ENCODE measurements at places on chromosomes 7 and 10. TPM values are rescaled to one million over a fixed set of nuclear protein-coding genes. Genes with fewer than 3 reads are reported as not detected.

The ITPRID1 gene
- total RNA-seq: not detected

GRCh38 chr10:119634219-119634544 lies 17.0 kb upstream of the BAG3 start:
- DNase-seq: no peak

GRCh38 chr7:126656165-126656564 lies 596.6 kb downstream of the GRM8 start:
- no peak for DNase-seq

DNA sequence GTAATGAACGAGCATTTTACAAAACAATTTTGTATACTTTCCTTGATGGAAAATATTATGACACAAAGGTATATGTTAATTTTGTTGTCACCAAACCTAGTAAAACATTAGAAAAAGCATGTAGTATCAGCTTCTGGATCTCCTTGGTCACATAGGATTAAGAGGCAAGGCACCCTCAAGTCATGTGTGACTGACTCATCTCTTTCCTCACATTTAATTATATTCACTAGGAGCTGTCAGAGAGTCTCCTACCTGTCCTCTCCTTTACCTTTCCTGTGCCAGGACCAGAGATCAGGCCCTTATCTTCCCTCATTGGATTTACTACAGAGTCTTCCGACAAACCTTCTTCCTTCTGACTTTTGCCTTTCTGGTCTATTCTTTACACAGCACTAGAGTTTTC lies 111.3 kb upstream of the RPA3 start:
- no peak for DNase-seq

GRCh38 chr7:6015917-6016652 lies 7.0 kb downstream of the AIMP2 start:
- DNase-seq: peak; percentile 43

DNA sequence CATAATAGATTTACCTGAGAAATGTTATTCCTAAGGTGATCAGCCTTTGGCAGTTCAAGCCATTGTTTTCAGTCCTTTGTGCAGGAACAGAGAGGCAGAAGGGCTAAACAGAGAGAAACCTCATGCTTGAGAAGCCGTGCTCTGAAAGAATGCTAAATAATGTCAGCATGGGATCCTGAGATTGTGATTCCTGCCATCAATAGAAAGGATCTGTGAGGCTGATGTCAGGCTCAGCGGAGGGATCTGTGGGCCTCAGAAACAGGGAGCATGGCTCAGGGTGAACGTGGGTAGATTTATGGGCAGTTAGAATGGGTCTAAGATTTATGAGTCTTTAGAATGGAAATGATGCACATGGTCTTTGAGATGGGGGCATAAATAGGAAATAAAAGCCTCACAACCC lies 439.2 kb upstream of the IGFBP3 start:
- DNase-seq: no peak

GRCh38 chr10:60769406-60769805 lies 8.9 kb upstream of the CDK1 start:
- DNase-seq: no peak

DNA sequence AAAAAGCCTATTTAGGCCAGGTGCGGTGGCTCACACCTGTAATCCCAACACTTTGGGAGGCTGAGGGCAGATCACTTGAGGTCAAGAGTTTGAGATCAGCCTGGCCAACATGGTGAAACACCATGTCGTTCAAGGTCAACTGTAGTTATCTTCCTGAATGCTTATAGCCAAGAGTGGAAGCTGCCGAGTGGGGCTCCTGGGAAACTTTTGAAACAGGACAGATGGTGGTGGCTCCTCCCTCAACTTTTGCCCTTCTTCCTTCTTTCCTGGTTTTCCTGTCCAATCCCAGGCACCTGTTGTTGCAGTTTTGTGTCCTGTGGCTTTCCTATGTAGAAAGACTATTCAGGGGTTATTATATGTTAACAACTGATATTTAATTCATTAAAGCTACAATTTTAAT lies 8.7 kb upstream of the PPIA start:
- DNase-seq: no peak
